ENCODE measurements at places on chromosomes 13 and 19. TPM values are rescaled to one million over a fixed set of nuclear protein-coding genes. Genes with fewer than 3 reads are reported as not detected.

DNA sequence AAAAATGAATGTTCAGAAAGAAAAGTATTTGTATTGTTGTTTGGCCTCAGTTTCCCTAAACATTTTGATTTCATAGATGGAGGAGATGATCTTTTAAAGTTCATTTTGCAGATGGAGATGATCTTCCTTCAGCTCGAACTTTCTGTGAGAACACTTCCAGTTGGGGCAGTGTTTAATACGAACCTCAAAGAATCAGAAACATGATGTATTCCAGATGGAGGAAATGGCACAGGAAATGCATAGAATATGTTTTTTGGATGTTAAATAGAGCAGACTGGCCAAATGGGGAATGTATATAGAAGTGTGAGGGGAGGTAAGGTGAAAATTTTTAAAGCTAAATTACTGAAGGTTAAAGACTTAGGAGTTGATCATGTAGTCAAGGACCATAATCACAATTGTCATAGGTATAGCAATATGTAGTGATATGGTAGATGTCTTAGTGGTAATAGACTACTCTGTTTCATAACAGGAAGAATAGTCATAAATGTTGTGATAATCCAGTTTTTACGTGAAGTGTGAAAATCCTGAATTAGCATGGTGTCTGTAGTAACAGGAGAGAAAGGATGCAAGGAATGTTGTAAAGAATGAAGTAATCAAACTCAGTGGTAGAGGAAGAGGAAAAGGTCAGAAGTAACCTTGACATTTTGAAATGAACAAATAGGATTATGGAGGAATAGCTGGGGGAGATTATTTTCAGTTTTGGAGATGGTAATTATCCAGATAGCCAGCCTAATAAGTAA, 5.1 kb downstream of the RAP2A start:
- H3K36me3 ChIP-seq = peaks cover 23% of the 10 kb centered on the region
- DNase-seq = no peak
- H3K4me3 ChIP-seq = no peak overlapping the region
- no peaks in the 10 kb centered on the region for H3K27me3 ChIP-seq
- no peak overlapping the region for H3K27ac ChIP-seq

DNA sequence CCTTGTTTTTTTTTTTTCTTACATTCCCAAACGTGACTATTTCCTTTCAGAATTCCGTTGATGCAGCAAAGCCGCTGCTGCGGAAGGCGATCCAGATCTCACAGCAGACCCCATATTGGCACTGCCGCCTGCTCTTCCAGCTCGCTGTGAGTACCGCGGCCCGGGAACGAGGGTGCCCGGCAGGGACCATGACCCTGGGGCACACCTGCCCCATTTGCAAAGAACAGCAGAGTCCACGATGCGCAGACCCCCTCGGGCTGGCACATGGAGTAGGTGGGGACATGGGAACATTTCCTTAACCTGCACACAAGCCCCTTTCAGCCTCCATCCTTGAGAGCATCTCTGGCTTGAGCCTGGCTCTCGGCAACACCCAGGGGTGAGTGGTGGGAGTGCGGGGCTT, 16.5 kb downstream of the MAU2 start:
- H3K36me3 ChIP-seq = peaks cover 8% of the 10 kb centered on the region
- no peak for DNase-seq
- H3K27me3 ChIP-seq = no peaks in the 10 kb centered on the region
- H3K27ac ChIP-seq = no peak overlapping the region
- H3K4me3 ChIP-seq = no peak overlapping the region
- no peaks in the 10 kb centered on the region for H3K4me1 ChIP-seq

GRCh38 chr13:44128552-44129001, 245.0 kb upstream of the SERP2 start:
- peaks cover 15% of the 10 kb centered on the region for H3K4me1 ChIP-seq
- H3K4me3 ChIP-seq = no peak overlapping the region
- DNase-seq = peak; percentile 43
- peak overlapping the region; percentile 88 for H3K27ac ChIP-seq

- H3K27me3 ChIP-seq = no peaks in the 10 kb centered on the region
- H3K36me3 ChIP-seq = no peaks in the 10 kb centered on the region
- no peak for DNase-seq
- H3K27ac ChIP-seq = no peak overlapping the region
- peaks cover 4% of the 10 kb centered on the region for H3K4me1 ChIP-seq
- H3K4me3 ChIP-seq = no peak overlapping the region
Observed at GRCh38 chr13:39505151-39505550, 97.8 kb downstream of the LHFPL6 start.

DNA sequence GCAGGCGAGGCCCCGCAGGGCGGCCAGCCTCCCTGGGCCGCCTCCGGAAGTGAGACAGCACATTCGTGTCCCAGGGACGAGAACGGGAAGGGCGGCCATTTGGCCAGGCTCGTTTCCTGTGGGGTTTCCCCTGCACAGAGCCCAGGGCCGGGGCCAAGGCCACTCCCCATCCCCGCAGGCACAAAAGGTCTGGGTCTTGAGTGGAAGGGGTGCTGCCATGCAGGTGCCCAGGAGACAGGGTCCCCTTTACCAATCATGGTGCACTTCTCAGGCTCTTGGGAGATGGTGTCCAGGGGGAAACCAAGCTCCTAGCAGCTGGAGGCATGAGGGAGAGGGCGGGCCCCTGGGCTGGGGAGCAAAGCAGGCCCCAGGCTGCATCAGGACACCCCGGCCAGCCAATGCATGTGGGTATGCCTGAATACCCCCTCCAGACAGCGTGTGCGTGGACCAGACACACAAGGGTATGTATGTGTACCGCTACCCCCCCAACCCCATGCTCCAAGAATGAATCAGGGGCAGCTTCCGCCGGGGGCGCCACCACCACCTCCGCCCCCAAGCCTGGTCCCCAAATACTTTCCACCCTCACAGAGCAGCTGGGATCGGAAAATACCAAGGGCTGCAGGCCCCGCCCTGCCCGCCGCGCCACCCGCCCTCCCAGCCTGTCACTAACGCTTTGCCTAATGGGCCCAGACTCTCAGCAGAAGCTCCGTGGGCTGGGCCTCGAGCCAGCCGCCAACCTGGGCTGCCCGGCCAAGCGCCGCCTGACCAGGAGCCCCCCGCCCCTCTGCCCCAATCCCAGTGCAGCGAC, 37.6 kb upstream of the NANOS3 start:
- H3K4me1 ChIP-seq = peaks cover 51% of the 10 kb centered on the region
- DNase-seq = peak; percentile 96
- peak overlapping the region; percentile 99 for H3K4me3 ChIP-seq
- no peaks in the 10 kb centered on the region for H3K36me3 ChIP-seq
- H3K27me3 ChIP-seq = no peaks in the 10 kb centered on the region
- peak overlapping the region; percentile 100 for H3K27ac ChIP-seq

- H3K4me3 ChIP-seq = no peak overlapping the region
- no peak for DNase-seq
- H3K36me3 ChIP-seq = no peaks in the 10 kb centered on the region
- no peak overlapping the region for H3K27ac ChIP-seq
- no peaks in the 10 kb centered on the region for H3K4me1 ChIP-seq
- H3K27me3 ChIP-seq = no peaks in the 10 kb centered on the region
Observed at GRCh38 chr13:26693749-26694463, 66.7 kb downstream of the GPR12 start.

DNA sequence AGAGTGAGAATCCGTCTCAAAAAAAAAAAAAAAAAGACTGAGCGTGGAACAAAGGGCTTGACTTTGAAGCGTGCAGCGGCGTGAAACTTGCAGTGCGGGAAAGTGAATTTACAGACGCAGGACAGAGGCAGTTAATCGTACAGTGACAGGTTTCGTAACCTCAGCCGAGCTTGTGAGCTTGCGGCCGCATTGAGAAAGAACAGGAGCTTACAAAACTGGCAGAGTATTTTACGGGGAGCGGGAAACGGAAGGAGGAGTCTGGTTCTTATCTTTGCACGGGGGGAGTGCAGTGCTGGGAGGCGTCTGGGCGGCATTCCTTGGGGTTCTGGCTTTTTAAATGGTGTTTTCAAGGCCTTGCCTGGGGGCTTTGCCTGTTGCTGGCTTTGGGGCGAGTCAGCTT, 6.0 kb upstream of the BSG start:
- no peak overlapping the region for H3K27ac ChIP-seq
- H3K4me1 ChIP-seq = peaks cover 5% of the 10 kb centered on the region
- H3K36me3 ChIP-seq = no peaks in the 10 kb centered on the region
- H3K4me3 ChIP-seq = no peak overlapping the region
- H3K27me3 ChIP-seq = no peaks in the 10 kb centered on the region
- no peak for DNase-seq

GRCh38 chr19:28864024-28864503, 348.9 kb downstream of the UQCRFS1 start:
- no peaks in the 10 kb centered on the region for H3K36me3 ChIP-seq
- no peaks in the 10 kb centered on the region for H3K4me1 ChIP-seq
- DNase-seq = no peak
- no peak overlapping the region for H3K27ac ChIP-seq

DNA sequence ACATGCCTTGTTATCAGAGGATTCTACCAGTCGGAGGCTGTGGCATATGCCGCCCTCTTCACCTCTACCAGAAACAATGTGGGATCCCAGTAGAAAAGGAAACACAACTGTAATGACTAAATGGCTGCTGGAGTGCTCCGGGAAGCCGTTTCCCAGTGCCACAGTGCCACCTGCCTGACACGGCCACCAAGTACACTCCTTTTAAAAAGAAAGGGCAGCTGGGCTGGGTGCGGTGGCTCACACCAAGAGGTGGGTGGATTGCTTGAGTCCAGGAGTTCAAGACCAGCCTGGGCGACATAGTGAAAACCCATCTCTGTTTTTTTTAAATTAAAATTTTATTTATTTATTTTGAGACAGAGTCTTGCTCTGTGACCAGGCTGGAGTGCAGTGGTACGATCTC, 67.3 kb downstream of the TRPM4 start:
- no peak overlapping the region for H3K27ac ChIP-seq
- no peak overlapping the region for H3K4me3 ChIP-seq
- no peaks in the 10 kb centered on the region for H3K4me1 ChIP-seq
- no peak for DNase-seq
- no peaks in the 10 kb centered on the region for H3K36me3 ChIP-seq

GRCh38 chr19:52170863-52171320, 529 bp downstream of the ZNF836 start:
- peak overlapping the region; percentile 89 for H3K4me3 ChIP-seq
- H3K27ac ChIP-seq = peak overlapping the region; percentile 71
- no peaks in the 10 kb centered on the region for H3K27me3 ChIP-seq
- peaks cover 5% of the 10 kb centered on the region for H3K4me1 ChIP-seq
- DNase-seq = peak; percentile 64

Gene IL11
- total RNA-seq = not detected

Gene RAVER1
- 11.2 TPM for total RNA-seq

Gene PSG7
- total RNA-seq = not detected

Gene ZNF98
- total RNA-seq = not detected

Gene ZNF726
- total RNA-seq = 0.22 TPM

Gene SAFB
- total RNA-seq = 51.3 TPM

Gene B3GNT8
- total RNA-seq = 1.9 TPM

Gene KLK14
- total RNA-seq = not detected

Measured in psoas muscle (tissue), 8 donors.